ENCODE measurements at places on chromosomes 3 and 15. TPM values are rescaled to one million over a fixed set of nuclear protein-coding genes. Genes with fewer than 3 reads are reported as not detected.

DNA sequence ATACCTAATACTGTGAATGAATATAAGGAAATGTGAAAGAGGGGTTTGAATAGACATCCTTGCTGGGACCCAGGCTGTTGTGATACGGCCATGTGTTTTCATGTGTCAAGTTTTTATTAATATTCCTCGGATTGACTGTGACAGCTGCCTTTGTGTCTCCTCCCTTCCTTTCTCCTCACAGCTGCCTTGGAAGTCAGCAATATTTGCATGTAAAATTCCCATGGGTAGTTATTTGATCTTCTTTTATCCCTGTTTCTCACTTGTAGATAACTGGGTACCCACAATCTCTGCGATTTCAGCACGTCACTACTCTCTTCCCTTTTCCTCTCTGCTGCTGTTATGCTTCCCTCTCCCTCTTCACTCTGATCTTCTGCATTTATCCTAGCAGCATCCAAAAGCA lies 9.4 kb downstream of the GPR156 start:
- H3K27ac ChIP-seq: no peak overlapping the region
- no peak overlapping the region for H3K4me3 ChIP-seq
- no peak for DNase-seq
- H3K27me3 ChIP-seq: no peaks in the 10 kb centered on the region
- H3K36me3 ChIP-seq: no peaks in the 10 kb centered on the region
- H3K4me1 ChIP-seq: no peaks in the 10 kb centered on the region

GRCh38 chr3:53693451-53693850 lies 152.8 kb downstream of the CHDH start:
- DNase-seq: no peak
- no peak overlapping the region for H3K4me3 ChIP-seq
- H3K27ac ChIP-seq: no peak overlapping the region
- H3K4me1 ChIP-seq: no peaks in the 10 kb centered on the region
- H3K27me3 ChIP-seq: peaks cover 8% of the 10 kb centered on the region

DNA sequence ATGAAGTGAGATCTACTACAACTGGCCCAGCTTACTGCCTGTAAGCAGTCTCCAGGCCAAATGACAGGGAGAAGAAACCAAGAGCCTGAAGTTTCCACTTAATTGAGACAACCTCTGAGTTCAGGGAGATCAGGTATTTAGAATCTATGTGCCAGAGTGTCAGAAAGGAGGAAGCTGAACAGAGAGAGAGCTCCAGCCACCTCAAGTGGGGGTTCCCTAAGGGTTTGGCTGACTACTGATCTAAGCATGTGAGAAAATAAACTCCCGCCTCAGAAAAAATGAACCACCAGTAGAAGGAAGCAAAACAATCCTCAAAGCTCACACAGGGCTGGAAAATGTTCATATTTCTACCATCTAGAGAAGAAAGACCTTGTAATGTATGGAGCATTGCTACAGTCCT lies 25.0 kb downstream of the ADAM10 start:
- peak; percentile 7 for DNase-seq
- no peaks in the 10 kb centered on the region for H3K27me3 ChIP-seq

GRCh38 chr3:9013782-9014563 lies 50.7 kb upstream of the RAD18 start:
- no peaks in the 10 kb centered on the region for H3K36me3 ChIP-seq
- no peak for DNase-seq
- no peaks in the 10 kb centered on the region for H3K27me3 ChIP-seq
- H3K4me3 ChIP-seq: no peak overlapping the region

DNA sequence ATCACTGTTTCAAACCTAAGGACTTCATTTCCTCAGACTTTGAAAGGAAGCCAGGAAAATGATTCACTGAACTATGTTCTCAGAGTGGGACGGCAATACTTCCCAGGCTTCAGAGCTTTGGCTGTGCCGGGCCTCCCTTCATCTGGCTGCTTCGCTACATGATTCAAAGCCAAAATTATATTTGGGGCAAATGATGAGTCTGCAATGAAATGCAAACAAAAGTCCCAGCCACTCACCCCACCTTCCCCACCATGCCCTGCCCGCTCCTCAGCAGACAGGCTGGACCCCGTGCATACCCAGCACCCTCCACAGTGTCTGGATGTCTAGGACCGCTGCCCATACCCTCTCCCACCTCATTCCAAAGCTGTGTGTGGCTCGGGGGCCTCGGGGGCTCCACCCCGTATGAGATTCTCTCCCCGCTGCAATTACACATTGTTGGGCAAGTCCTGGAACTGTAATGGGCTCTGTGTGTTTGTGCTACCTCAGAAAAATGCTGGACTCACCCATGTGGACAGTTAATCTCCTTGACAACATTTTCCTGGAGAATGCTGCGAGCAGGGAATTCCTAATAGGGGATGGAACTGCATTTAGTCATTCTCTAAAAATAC lies 32.2 kb downstream of the ATP10A start:
- no peak overlapping the region for H3K4me3 ChIP-seq
- H3K27ac ChIP-seq: no peak overlapping the region
- H3K27me3 ChIP-seq: no peaks in the 10 kb centered on the region
- peaks cover 9% of the 10 kb centered on the region for H3K36me3 ChIP-seq
- no peak for DNase-seq

- H3K27me3 ChIP-seq: no peaks in the 10 kb centered on the region
- H3K27ac ChIP-seq: no peak overlapping the region
- no peak overlapping the region for H3K4me3 ChIP-seq
- DNase-seq: no peak
- peaks cover 6% of the 10 kb centered on the region for H3K4me1 ChIP-seq
Measured at GRCh38 chr15:64808785-64809453, 16.5 kb downstream of the PIF1 start.

- H3K4me3 ChIP-seq: no peak overlapping the region
- no peaks in the 10 kb centered on the region for H3K36me3 ChIP-seq
- no peak overlapping the region for H3K27ac ChIP-seq
- H3K27me3 ChIP-seq: no peaks in the 10 kb centered on the region
Measured at GRCh38 chr15:52511084-52511483, 17.6 kb downstream of the MYO5A start.

DNA sequence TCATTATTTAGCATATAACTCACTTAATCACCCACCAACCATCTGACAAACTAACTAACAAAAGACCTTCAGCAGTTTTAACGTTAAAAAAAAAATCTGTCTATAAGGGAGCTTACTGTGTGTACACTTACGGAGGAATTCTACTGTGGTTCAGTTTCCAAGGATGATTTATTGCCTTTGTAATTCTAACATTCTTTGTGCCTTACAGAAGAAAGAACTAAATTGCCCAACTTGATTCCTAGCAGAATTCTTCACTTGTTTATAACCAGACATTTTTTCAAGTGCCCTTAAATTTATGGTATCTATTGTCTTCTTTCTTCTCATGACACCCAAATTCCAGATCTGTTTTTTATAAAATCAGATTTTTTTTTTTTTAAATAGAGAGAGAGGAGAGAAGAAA lies 119.7 kb upstream of the IGSF10 start:
- no peaks in the 10 kb centered on the region for H3K4me1 ChIP-seq
- H3K4me3 ChIP-seq: no peak overlapping the region
- no peak overlapping the region for H3K27ac ChIP-seq
- H3K27me3 ChIP-seq: no peaks in the 10 kb centered on the region

DNA sequence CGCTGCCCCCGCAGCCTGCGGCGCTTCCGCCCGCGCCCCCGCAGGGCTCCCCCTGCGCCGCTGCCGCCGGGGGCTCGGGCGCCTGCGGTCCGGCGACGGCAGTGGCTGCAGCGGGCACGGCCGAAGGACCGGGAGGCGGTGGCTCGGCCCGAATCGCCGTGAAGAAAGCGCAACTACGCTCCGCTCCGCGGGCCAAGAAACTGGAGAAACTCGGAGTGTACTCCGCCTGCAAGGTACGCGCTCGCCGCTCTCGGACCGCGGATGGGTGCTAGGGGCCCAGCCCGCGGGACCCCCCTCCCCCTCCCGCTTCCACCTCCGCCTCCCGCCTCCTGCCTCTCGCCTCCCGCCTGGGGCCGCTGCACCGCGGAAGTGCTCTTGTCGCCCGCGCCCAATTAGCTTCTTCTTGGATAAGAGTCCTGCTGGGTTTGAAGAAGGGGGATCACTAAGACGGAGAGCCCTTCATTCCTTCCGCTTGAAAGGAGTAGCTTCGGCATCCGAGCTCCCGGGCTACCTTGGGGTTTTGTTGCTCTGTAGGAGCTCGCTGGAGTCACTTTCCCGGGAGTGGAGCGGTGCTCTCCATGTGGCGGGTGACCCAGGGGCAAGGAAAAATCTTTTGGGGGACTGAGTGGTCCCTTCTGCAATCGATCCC lies 426 bp downstream of the KAT2B start:
- DNase-seq: peak; percentile 73
- peaks cover 58% of the 10 kb centered on the region for H3K4me1 ChIP-seq
- H3K27me3 ChIP-seq: no peaks in the 10 kb centered on the region
- H3K27ac ChIP-seq: peak overlapping the region; percentile 82
- no peaks in the 10 kb centered on the region for H3K36me3 ChIP-seq

DNA sequence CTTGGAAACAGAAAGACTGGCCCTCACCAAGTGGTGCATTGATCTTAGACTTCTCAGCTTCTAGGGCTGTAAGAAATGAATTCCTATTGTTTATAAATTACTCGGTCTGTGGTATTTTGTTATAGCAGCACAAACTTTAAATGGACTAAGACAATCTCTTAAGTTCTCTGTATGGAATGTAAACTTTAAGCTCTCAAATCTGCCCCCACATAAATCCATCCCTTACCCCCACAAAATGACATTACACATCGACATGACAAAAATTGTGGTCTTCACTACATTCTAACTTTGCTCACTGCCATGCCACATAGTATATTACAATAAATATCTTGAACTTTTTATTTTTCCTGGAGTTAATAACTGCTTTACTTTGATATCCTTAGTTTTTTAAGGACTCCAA lies 121.3 kb downstream of the MYLK start:
- H3K27me3 ChIP-seq: peaks cover 4% of the 10 kb centered on the region
- DNase-seq: no peak
- H3K4me1 ChIP-seq: no peaks in the 10 kb centered on the region
- no peak overlapping the region for H3K4me3 ChIP-seq

DNA sequence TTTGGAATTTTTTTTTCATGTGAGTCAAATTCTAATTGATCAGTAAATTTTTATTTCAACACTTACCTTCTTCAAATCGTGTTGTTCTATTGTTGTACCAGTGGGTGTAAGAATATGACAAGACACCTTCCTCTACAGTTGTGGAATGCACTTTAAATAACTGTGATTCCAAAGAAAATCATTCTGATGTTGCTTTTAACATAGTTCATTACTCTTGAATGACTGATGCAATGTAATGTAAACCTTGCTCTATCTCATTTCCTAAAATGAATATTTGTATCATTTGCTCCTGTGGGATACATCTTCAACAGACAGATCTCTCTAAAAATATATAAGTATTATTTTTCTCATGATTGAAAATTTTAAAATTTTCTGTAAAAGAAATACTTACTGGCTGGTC lies 313.4 kb downstream of the RBMS3 start:
- no peak overlapping the region for H3K4me3 ChIP-seq
- H3K36me3 ChIP-seq: no peaks in the 10 kb centered on the region
- no peaks in the 10 kb centered on the region for H3K27me3 ChIP-seq
- no peak for DNase-seq
- H3K27ac ChIP-seq: no peak overlapping the region
- no peaks in the 10 kb centered on the region for H3K4me1 ChIP-seq

DNA sequence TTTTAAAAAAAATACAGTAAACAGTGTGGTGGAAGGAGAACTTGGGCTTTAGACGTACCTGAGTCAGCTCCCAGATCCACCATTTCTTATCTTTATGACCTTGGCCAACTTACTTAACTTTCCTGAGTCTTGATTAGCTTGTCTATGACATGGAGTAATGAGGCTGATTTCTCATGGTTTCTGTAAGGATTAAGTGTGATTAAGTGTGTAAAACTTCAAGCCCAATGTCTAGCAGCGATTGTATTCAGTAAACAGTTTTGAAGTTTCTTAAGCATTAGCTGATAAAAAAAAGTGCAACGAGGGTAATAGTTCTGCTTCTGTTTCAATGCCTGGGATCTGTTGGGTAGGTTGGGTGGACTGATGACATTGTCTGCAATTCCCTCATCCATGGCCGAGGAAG lies 10.8 kb downstream of the TRPM1 start:
- no peaks in the 10 kb centered on the region for H3K27me3 ChIP-seq
- H3K27ac ChIP-seq: no peak overlapping the region
- H3K4me1 ChIP-seq: no peaks in the 10 kb centered on the region
- no peak overlapping the region for H3K4me3 ChIP-seq
- H3K36me3 ChIP-seq: no peaks in the 10 kb centered on the region

DNA sequence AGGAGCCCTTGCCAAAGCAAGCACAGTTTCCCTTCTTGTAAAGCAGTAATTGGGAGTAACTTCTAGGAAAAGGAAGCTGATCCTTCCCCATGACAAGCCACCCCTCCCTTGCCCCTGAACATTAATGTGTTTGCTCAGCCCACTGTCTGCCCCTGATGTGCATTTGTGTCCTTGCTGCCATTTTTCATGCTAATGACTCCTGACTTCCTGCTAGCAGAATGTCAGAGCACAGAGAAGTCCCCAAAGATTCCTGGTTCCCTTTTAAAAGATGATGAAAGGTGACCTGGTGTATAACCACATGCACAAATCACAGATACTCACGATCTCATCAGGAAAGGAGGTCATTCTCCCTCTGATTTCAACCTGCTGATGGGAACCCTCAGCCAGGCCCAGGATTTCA lies 44.2 kb upstream of the WNT5A start:
- H3K27ac ChIP-seq: no peak overlapping the region
- no peaks in the 10 kb centered on the region for H3K27me3 ChIP-seq
- H3K36me3 ChIP-seq: no peaks in the 10 kb centered on the region
- no peaks in the 10 kb centered on the region for H3K4me1 ChIP-seq

GRCh38 chr3:195540027-195540426 lies 3.1 kb downstream of the PPP1R2 start:
- peak overlapping the region; percentile 34 for H3K27ac ChIP-seq
- peak overlapping the region; percentile 70 for H3K4me3 ChIP-seq
- H3K27me3 ChIP-seq: no peaks in the 10 kb centered on the region
- H3K4me1 ChIP-seq: peaks cover 43% of the 10 kb centered on the region
- no peaks in the 10 kb centered on the region for H3K36me3 ChIP-seq

DNA sequence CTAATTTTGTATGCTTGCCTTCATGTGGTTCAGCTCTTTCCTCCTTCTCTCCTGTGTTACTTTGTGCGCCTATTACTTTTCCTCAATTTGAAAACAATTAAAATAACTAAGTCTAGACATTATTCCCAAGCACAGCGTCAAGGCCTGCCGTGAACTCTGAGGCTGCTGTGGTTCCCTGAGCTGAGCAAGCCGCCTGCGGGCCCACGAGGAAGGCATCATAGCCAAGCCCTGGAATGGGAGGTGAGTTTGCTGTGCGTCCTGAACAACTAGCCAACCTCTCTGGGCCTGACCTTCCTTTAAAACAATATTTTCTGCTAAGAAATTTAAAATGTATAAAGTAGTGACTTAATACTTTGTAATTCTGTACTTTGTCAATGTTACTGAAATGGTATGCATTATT lies 327.2 kb downstream of the OCA2 start:
- H3K27me3 ChIP-seq: no peaks in the 10 kb centered on the region
- H3K4me3 ChIP-seq: no peak overlapping the region
- DNase-seq: no peak
- H3K27ac ChIP-seq: no peak overlapping the region

- no peaks in the 10 kb centered on the region for H3K36me3 ChIP-seq
- no peak overlapping the region for H3K27ac ChIP-seq
- no peaks in the 10 kb centered on the region for H3K4me1 ChIP-seq
Measured at GRCh38 chr3:117788061-117788460, 1078.5 kb downstream of the TUSC7 start.

GRCh38 chr3:143351895-143352608 lies 232.5 kb downstream of the CHST2 start:
- no peak overlapping the region for H3K27ac ChIP-seq
- H3K36me3 ChIP-seq: no peaks in the 10 kb centered on the region
- no peaks in the 10 kb centered on the region for H3K27me3 ChIP-seq
- H3K4me1 ChIP-seq: peaks cover 10% of the 10 kb centered on the region

Gene UBA7
- 213 TPM for total RNA-seq

Gene PRICKLE2
- total RNA-seq: not detected

Gene SLITRK3
- not detected for total RNA-seq

Gene CACNA1D
- not detected for total RNA-seq

Gene CCNL1
- total RNA-seq: 1,350 TPM

Gene ATP10A
- total RNA-seq: 30.4 TPM

Gene HAUS2
- total RNA-seq: 28.2 TPM

Gene ZNF385D
- total RNA-seq: not detected
